GM06990 (cell line): ENCODE measurements at places on chromosomes 16 and 17.

- DNase-seq = no peak
Measured at GRCh38 chr16:89049484-89050118, 44.1 kb upstream of the ACSF3 start.

DNA sequence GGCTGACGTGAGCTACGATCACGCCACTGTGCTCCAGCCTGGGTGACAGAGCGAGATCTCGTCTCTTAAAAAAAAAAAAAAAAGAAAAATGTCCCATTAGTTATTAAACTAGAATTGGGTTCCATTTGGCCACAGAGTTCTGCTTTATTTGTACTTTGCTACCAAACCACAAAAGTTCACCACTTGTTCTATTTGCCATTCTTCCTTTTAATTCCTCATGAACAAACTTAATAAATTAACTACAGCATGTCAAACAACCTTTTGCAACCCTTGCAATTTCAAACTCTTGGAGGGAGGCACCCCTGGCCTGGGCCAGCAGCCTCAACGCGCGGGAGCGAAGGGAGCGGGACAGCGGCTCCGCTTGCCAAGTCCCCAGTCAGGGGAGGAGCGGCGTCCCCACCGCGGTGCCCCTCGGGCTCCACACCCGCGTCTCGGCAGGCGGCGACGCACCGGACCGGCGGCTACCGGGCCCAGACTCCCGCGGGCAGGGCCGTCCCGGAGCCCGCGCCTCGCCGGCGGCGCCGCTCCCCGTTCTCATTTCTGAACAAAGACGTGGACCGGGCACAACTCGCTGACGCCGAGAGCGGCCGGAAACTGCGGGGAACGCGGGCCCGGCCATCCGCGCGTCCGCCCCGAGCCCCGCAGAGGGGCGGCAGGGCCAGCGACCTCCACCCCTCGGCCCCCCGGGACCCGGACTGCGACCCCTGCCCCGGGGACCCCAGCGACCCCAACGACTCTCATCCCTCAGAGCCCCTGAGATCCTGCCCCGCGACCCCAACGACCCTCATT lies 775 bp downstream of the CYTH1 start:
- peak; percentile 61 for DNase-seq

- no peak for DNase-seq
Measured at GRCh38 chr16:22220069-22220440, 14.0 kb downstream of the EEF2K start.

DNA sequence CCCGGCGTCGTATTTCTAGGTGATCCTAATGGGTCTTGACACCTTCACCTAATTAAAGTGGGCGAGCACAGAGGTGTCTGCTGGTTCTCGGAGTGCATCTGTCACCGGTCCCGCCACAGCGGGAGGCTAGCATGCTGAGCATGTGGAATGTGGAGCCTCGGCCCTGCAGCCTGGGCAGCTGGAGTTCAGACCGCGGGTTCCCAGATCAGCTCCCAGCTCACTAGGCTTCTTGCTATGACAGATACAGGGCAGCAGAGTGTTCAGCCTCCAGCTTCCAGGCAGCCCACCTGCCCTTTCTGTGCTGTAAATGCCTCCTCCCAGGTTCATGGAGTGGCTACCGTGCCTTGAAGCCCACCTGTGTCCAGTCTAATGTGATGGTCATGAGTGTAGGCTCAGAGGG lies 166.7 kb downstream of the CPPED1 start:
- no peak for DNase-seq

DNA sequence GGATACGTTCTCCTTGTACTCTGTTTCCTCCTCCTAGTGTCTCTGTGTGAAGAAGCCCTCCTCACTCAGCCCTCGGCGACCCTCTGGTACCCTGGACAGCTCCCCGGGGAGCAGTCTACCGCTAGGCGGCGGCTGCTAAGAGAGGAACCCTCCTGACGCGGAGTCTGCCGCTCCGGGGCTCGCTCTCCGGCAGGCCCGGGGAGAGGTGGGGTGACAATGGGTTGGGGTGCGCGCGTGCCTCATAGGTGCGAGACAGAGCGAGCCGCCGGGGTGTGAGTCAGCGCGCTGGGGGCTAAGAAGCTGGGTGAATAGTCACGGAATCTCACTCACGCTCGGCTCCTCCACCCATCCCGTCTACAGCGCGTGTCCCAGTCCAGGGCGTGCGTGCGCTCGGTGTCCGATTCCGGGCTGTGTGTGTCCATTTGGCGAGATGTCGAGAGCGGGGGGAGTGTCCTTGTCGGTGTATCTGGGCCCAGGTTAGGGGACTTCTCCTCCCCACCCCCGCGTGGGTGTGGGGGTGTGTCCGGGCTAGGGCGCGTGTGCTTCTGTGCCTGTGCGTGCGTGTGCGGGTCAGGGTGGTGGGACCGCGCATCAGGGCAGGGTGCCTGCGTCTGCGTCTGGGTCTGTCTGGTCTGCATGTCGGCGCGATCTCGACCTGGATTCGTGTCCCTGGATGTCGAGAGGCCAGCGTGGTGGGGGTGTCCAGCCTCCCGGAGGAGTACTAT lies 577 bp upstream of the HS3ST2 start:
- DNase-seq = peak; percentile 17

DNA sequence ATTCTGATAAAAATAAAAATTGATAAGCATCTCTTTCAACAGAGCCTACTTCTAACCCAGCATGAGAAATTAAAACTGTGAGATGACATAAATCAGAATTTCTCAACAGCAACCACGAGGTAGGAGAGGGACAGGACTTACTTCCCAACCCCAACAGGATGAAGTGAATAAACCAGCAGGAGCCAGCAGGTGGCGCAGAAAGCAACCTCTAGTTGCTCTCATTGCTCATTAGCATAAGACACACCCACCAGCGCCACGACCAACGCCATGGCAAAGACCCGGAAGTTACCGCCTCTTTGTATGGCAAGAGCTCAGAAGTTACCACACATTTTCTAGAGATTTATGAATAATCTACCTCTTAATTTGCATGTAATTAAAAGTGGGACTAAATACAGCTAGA lies 189.4 kb upstream of the CDH8 start:
- no peak for DNase-seq

DNA sequence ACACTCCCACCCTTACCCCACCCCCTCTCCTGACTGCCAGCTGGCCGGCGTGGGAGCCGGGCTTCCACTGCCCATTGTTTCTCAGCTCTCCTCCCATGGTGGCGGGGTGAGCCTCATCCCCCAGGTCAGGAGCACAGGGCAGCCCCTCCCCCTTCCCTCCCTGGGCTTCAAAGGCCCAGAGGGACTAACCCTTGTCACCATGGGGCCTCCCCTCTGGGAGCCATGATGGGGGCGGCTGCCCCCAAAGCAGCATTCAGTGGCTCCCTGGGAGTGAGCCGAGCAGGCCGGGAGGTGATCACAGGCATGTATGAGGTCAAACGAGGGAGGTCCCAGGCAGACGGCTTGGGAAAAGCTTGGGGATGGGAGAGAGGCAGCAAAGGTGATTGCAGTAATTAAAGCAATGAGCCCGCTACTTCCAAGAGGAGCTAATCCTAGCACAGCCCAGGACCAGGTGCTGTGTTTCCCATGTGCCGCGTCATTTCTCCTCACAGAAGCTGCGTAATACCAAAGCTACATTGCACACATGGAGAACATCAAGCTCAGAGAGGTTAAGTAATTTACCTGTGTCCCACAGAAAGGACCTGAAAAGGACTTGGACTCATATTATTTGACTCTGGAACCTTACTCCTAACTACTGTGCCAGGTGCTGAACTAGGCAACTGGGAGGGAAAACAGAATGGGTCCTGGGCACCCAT lies 24.5 kb downstream of the CDK5RAP3 start:
- DNase-seq = no peak

GRCh38 chr17:48045316-48046001 lies 2.7 kb upstream of the NFE2L1 start:
- no peak for DNase-seq

GRCh38 chr17:50935221-50935995 lies 69.3 kb upstream of the TOB1 start:
- DNase-seq = no peak

DNA sequence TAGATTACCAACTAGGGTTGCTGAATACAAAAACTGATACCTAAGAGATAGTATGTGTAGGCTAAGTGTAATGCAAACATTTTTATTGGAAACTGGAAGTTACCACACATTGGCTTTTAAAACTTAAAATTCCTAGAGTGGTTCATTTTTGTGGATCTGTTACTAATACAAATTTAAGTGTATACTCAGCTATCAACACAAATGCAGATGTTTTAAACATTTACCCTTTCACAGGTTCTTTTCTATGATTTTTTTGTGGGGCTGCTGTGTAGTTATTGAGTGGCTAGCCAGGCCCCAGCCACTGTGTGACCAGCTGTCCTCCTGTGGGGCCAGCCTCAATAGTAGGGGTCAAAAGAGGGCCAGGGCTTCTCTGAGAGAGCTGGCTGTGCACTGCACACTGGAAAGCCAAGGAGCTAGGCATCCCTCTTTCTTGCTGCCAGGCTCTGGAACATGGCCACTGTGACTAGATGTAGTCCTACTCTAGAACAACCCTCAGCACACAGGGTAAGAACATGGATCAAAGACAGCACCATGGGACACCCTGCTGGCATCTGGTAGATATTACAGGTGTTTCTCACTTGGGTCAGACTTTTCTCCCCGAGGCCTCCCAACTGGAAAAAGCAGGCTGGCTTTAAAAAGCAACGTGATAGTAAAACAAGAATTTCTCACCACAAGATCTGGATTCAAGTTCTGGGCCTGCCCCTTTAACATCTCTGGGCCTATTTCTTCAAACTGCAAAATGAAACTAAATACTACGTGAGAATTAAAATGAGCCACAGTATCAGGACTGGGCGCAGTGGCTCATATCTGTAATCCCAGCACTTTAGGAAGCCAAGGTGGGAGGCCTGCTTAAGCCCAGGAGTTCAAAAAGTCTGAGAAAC lies 7.3 kb upstream of the VEZF1 start:
- DNase-seq = peak; percentile 47

- DNase-seq = no peak
Measured at GRCh38 chr16:149024-149660, 3.3 kb upstream of the HBZ start.

GRCh38 chr16:55487048-55487803 lies 8.2 kb downstream of the MMP2 start:
- DNase-seq = no peak

GRCh38 chr16:78105517-78105916 lies 6.1 kb downstream of the WWOX start:
- no peak for DNase-seq

DNA sequence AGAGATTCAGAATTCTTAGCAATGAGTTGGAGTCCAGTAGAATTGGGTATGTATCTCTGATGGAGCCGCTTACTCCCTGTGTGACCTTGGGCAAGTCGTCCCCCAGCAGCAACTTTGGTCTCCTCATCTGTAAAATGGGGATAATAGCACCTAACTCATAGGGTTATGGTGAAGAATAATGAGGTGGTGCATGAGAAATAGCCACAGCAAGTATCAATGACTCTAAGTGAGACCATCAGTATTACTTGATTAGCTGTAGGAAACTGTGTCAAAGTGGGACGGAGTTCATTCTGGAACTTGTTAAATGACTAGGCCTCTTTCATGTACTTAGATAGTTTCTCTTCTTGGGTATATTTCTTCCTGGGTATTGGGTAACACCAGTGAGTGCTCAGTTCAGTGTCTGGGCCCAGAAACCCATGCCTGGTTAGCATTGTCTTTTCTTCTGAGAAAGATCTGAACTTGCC lies 6.4 kb downstream of the PRKCB start:
- DNase-seq = peak; percentile 75

DNA sequence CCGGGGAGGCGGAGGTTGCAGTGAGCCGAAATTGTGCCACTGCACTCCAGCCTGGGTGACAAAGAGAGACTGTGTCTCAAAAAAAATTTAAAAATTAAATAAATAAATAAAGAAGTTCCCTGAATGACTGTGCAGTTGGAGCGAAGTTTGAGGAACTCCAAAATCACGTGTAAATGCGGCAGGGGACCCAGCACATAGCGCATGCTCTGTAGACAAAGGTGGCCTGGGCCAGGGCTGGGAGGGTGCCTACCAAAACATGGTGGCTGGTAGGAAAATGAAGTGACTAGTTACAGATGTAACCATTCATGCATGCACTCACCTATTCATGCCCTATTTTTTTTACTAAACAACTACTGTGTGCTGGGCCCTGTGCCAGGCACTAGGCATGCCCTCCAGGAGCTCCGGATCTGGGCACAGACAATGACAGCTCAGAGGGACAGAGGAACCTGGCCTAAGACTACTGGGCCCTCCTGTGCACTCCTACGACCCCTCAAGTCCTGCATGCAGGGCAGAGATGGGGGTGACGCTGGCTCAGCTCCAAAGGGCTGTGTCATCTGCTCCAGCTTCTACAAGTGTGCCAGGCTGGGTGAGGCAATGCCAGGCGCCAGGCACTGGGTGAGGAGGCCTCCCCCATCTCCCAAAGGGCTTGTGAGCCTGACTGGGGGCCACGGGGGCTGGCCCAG lies 65.3 kb downstream of the RMI2 start:
- DNase-seq = no peak

- DNase-seq = no peak
Measured at GRCh38 chr17:1031711-1032110, 34.8 kb downstream of the TIMM22 start.

DNA sequence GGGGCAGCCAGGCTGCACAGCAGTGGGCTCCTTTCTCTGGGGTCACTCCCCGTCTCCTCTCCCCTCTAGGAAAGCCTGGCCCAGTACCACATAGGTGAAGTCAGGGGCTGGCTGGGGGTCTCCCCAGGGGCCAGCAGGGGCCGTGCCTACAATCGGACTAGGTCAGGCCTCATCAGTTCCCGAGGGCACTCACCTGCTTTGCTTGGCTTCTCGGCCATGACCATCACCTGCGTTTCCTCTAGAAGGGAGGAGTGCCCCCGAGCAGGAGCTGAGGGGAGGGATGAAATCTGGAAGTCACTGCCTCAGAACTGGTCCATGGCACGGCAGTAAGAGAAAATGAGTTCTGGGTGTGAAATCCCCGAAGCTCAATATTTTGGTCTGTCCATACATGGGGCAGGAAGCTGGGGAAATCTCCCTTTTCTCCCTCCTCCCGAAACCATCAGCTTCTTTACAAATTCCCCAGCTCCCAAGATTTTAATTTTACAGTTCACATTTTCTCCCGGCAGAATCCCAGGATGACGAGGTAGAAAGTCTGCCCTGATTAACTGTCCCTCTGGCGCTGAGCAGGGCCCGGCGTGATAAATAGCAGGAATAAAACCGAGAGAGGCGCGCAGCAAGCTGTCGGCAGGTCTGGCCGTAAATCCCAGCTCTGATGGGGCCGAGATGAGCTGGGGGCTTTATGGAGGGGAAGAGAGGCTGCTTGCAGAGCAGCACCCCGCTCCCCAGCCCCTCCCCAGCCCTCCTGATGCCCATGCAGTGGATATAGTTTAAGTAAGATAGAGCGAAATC lies 172.1 kb downstream of the RBFOX3 start:
- DNase-seq = no peak

GRCh38 chr17:66952681-66953629 lies 11.6 kb upstream of the CACNG4 start:
- no peak for DNase-seq
